NCI-H1930 (cell line): ENCODE measurements at places on chromosomes 16 and 17.

- no peak for DNase-seq
Measured at GRCh38 chr17:77314601-77315000, 173.8 kb downstream of the SEC14L1 start.

GRCh38 chr16:683396-684070 lies 601 bp downstream of the JMJD8 start:
- DNase-seq, result no peak

DNA sequence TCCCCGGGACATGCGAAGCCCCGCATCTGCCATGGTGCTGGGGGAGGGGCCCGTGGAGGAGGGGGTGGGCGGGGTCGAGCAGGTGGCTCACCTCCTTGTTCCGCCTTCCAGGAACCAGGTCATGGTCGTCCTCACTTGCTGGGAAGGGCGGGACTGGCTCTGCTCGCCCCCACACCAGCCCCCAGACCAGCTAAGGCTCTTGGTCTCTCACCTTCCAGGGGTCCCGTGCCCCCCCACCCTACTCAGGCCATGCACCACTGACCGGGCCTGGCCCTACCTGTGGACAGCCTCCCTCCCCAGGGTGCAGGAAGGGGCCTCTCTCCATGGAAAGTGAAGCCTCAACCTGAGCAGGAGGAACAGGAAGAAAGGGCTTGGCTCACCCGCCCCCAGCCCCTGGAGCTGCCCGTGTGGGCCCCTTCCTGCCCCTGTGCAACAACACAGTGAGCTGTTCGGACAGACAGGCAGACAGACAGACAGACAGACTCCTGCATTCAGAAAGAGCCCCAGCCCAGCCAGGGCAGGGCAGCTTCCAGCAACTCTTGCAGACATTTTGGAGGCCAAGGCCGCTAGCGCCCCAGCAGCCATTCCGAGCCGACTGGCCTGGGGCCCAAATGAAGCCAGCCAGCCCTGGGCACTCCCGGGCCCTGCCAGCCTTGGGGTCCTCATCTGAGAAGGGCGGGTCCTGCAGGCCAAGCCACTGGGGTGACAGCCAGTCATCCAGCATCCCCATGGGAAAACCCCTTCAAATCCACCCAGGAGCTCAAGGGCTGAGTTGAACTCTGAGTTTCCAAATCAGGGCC lies 8.1 kb upstream of the KREMEN2 start:
- no peak for DNase-seq

- DNase-seq, result no peak
Measured at GRCh38 chr16:68506331-68507053, 32.6 kb upstream of the ZFP90 start.

DNA sequence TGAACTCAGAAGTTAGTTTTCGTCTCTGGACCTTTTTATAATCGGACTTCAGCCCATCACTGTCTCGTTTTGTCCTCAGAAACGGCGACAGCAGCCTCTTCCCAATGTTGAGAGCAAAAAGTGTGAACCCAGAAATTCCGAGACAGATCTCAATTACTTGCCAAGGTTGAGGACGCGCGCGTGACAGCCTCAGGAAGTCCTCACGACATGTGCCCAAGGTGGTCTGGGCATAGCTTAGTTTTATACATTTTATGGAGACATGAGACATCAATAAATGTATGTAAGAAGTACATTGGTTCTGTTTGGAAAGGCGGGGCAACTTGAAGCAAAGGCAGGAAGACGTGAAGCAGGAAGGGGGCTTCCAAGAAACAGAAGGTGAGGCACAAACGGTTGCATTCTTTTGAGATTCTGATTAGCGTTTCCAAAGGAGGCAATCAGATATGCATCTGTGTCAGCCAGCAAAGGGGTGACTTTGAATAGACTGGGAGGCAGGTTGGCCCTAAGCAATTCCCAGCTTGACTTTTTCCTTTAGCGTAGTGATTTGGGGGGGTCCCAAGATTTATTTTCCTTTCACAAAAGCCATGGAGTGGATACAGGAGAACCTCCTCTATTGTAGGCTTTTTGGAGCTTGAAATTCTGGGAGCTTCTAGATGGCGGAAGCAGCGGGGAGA lies 583 bp upstream of the ZNF747 start:
- DNase-seq, result no peak

DNA sequence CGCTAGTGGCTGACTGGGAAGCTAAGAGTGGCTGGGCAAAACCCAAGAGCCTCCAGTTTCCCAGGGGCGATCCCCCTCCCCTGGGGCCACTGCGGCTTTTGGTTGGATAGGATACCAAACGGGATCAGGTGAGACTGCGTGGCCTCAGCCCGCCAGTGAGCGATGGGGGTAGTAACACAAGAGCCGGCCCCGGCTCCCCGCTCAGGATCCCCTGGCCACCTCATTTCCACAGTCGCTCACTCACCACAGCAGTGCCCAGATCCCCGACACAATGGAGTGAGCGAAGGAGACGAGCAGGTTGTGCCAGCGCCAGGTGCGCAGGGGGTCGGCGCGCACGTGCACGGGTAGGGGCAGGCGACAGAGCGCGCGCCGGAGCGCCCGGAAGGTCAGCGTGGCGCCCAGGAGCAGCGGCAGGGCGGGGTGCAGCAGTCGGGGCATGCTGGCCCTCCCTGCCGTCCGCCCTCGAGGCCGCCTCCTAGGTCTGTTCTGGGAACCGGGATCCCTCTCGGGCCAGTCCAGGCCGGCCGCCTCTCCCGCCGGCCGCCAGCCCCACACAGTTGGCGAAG lies 290 bp downstream of the TLCD1 start:
- DNase-seq, result peak; percentile 68

DNA sequence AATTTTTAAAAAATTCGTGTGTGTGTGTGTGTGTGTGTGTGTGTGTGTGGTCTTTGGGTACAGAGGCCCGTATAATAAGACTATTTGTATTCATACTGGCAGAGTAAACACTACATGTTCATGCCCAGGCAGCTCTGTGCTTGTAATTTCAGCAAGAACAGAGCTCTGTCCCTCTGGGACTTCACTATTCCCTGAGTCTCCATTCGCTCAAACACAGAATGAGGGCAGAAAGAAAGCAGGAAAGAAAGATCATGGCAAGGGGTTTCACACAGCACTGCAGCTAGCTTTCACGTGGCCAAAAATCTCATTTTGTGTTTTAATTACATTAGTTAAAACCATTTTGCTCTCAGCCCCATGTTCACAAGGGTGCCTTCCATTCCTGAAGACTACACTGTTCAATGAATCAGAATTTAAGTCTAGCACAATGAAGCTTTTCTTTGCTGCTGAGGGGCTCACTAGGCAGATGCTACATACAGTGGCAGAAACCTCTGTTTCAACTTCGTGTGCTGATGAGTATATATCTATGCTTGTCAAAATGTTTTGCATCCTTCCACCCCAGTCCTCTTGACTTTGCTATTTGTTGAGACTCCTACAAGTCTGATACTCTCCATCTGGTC lies 198.4 kb upstream of the C17orf78 start:
- peak; percentile 28 for DNase-seq

GRCh38 chr16:75329943-75330342 lies 78.5 kb upstream of the BCAR1 start:
- no peak for DNase-seq
